Left colon (tissue), 2 donors: ENCODE measurements at places on chromosomes 16 and 17.

DNA sequence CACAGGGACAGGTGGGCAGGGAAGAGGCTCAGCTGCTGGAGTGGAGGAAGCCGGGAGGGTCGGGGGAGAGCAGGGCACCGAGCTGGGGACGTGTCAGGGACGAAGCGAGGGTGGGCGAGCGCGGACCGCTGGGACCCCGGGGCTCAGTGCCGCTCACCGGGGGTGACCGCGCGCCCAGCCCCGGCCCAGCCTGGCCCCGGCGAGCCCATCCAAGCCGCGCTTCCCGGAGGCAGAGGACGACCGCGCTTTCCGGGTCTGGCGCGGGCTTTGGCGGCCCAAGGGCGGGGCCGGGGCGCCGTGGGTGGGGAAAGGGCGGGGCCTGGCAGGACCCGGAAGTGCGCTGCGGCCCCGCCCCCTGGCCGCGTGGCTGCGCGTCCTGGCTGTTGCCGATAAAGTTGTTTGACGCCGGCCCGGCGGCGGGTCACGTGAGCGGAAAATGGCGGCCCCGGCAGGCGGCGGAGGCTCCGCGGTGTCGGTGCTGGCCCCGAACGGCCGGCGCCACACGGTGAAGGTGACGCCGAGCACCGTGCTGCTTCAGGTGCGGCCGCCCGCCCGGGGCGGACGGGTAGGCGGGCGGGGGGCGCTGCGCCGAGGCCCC, at the start of gene ASPSCR1:
TSS of gene ASPSCR1 (plus strand) at position 419 of the 598 bp plus-strand sequence. CDS start at position 437, 18 bp downstream.
- DNase-seq = peak; percentile 89

DNA sequence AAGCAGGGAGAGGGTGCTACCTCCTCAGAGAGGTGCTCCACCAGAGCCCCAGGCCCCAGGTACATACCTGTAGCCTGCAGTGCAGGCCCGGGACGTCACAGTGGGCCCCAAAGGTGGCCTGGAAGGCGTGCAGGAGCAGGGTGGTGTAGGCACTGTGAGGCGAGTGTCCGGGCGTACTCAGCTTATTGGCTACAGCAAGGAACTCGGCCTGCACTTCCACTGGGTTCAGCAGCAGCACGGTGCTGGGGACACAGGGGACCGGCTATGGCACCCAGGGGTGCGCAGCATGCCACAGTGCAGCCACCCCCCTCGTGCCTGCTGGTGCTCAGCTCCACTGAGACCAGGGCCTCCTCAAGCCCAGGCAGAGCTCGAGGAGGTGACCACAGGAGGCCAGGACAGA, 23.2 kb upstream of the PIK3R6 start:
- DNase-seq = no peak

GRCh38 chr16:69424935-69425784, 741 bp downstream of the CYB5B start:
- DNase-seq = no peak

- DNase-seq = peak; percentile 71
Measured at GRCh38 chr17:48544349-48545021, 424 bp downstream of the HOXB2 start.

DNA sequence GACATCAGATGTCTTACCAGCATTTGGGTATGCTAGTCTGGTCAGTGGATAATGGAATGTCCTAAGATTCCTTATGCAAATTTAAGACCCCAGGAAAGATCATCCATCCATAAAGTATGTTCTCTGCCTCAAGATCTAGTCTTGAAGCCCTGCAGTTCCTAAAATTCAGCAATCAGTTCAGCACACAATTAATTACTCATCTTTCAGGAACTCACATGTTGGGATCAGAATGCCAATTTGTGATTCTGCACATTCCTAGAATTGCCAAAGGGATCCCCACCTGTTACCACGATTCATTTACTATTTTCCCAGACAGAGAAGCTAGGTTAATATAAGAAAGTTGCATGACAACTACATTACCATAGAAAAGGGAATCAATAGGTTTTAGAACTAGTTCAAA, 3.2 kb downstream of the OR2C1 start:
- DNase-seq = no peak

- no peak for DNase-seq
Measured at GRCh38 chr17:49259663-49260010, 29.1 kb upstream of the PHOSPHO1 start.

- DNase-seq = no peak
Measured at GRCh38 chr17:16381496-16381820, 567 bp downstream of the UBB start.

DNA sequence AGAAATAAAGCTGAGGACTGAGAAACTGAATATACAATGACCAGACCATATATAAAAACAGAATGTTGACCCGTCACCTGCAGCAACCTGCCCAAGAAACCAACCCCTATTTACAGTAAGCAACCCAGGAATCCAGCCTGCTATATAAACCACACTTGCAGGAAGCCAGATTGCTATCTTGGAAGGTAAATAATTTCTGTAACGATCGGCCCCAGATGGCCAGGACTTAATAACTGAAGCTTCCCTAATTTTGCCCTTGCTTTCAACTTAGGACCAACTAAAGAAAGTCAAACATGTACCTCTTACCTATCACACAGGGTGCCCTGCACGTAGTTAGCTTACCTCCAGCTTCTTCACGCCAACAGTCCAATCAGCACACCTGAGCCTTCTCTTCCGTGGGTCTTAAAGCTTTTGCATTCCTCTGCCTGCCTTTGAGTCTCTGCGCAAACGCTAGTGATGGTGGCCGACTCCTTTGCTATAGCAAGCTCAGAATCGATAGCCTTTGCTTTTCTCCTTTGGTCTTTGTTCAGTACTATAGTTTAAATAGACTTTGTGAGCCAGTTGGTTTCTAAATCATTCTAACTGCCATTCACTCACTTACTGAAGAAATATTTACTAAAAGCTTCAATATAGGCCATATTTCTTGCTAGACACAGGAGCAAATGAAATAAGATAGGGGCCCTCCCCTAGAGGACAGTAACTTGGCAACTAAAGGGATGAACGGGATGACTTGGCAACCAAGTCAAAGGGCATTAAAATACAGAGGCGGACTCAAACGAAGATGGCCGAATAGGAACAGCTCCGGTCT, 31.3 kb downstream of the MPHOSPH6 start:
- DNase-seq = no peak

GRCh38 chr17:58409432-58409831, 7.9 kb downstream of the RNF43 start:
- no peak for DNase-seq

DNA sequence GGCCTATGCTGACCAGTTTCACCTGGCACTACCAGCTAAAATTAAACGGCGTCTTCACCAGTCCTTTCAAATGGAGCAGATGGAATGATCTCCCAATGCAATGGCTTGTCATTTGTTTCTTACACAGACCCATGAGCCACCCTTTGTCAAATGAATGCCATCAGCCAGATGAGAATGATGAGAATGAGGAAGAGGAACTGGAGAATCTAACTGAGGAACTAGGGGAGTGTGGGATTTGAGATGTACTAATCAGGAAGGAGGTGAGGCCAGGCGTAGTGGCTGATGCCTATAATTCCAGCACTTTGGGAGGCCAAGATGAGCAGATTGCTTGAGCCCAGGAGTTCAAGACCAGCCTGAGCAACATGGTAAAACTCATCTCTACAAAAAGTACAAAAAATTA, 116.4 kb downstream of the HS3ST3A1 start:
- DNase-seq = no peak

DNA sequence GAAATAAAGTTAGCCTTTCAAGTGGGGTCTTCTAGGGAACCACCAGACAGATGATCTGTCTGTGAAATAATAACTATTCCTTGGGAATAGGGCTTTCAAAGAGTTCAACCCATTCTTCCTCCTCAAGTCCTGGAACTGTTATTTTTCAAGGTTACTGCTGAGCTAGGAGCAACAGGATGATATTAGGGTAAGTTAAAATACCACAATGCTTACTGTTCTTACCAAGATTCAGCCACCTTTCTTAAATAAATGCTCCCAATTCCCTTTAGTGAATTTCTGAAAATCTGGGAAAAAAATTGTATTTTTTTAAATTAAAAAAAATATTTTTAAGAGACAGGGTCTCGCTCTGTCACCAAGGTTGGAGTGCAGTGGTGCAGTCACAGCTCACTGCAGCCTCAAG, 26.9 kb upstream of the ALDH3A2 start:
- DNase-seq = no peak

DNA sequence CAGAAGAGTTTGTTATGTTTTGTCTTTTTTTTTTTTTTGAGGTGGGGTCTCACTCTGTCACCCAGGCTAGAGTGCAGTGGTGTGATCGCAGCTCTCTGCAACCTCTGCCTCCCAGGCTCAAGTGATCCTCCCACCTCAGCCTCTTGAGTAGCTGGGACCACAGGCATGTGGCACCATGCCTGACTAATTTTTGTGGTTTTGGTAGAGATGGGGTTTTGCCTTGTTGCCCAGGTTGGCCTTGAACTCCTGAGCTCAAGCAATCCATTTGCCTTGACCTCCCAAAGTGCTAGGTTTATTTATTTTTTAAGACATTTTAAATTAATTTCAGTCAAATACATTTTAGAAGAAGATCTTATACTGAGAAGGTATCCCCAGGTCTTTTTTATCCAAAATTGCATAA, 366.7 kb downstream of the KCNJ2 start:
- no peak for DNase-seq

DNA sequence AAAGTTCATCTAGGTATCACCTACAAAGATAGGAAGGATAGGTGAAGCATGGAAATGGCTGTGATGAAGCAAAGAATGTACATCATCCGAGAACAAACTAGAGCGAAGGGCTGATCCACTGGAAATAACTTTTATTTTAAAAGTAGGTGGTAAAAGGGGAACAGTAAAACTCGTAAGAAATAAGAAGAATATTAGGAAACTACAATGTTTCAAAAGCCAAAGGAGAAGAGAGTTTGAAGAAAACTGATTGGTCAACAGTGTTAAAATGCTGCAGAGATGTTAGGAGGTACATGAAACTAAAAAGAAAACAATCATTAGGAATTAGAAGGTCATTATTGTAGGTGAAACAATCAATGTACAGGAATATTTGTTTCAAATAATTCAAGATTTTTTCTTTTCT, 108.1 kb downstream of the USP32 start:
- DNase-seq = no peak

- peak; percentile 83 for DNase-seq
Measured at GRCh38 chr17:78133971-78134898, 3.7 kb downstream of the TMC8 start.

DNA sequence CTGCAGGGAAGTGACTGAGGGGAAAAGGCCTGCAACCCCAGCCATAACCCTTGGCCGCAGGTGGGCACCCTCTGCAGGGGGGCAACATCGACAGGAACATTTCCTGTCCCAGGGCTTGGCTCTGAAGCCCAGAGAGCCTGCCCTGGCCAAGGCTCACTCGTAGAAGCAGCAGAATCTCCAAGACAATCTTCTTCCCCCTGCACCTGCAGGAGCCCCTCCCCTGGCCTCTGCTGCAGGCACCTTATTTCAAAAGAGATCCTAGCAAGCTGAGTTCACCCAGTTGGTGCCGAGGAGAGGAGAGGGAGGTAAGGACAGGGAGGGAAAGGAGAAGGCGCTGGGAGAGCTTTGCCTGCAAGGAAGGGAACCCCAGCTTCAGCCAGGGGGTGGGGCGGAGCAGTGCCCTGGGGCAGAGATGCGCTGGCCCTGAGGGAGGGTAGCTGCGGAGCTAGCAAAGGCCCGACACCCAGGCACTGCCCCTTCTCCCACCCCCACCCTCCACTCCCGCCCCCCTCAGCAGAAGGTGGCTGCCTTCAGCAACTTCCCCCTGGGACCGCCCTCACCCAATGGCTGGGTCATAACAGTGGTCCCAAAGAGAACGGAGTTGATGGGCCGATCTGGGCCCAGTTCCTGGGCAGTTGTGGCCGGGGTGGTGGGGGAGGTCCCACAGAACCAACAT, 104.3 kb upstream of the TNRC6C start:
- DNase-seq = no peak

DNA sequence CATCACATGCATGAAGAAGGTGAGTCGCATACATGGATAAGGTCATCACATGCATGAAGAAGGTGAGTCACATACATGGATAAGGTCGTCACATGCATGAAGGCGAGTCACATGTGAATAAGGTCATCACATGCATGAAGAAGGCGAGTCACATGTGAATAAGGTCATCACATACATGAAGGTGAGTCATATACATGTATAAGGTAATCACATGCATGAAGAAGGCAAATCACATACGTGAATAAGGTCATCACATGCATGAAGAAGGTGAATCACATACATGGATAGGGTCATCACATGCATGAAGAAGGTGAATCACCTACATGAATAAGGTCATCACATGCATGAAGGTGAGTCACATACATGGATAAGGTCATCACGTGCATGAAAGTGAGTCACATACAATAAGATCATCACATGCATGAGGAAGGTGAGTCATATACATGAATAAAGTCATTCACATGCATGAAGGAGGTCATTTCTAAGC, 105.1 kb upstream of the SDK2 start:
- no peak for DNase-seq

- DNase-seq = no peak
Measured at GRCh38 chr17:39658346-39658745, 6.8 kb upstream of the TCAP start.

DNA sequence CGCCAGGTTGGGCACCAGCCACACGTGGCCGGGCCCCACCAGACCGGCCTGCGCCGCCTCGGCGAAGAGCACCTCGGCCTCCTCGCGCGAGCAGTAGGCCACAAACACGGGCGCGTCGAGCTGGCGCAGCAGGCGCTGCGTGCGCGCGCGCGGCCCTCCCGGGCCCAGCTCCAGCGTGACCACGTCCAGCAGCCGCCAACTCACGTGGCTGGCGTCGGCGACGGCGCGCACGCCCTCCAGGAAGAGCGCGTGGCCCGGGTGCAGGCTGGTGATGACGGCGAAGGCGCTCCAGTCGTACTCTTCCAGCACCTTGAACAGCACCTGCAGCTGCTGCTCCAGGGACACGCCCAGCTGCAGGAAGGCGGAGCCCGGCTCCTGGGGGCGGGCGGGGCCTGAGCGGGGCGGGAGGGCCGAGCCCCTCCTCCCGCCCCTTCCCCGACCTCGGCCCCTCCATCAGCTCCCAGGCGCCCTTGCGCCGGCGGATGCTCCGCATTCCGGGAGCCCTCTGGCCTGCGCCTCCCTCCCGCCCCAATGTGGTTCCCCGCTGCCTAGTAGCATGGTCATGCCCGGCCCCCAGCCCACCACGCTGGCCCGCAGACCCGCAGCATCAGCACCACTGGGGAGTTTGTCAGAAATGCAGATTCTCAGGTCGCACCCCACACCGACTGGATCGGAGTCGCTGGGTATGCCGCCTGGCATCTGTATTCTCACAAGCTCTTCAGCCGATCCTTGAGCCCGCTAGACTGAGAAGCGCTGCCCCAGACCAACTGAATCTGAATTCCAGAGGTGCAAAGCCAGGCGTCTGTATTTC, 7.2 kb downstream of the GRIN2C start:
- no peak for DNase-seq
